ENCODE measurements at places on chromosomes 5 and 9.

DNA sequence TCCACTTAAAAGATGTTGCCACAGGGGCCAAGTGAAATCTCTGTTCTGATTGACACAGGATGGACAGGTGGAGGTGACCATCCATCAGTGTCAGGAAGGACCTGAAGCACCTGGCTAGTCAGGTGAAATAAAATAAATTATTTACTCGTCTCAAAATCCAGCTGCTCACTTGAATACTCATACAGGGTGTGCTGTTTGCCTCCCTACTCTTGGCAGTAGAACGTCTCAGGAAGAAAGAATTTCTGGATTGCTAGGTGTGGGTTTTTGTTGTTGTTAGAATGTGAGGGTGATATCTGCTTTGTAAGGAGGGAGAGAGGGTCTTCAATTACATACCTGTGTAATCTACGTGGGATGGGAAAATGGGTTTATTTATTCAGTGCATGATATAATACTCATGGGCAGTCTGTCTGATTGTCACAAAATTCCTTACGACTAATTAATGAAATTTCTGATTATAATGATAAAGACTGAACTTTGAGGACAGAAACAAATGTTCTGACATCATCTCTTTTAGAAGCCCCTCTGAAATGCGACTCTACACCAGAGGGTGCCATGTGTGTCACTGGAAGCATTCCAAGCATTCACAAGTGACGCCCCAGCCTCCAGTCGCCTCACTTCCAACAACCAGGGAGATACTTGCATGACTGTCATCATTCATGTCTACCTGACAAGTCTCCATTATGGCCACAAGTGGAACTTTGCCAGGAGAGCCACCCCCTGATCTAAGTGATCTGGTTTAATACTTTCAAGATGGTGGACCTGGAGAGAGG is 218.4 kb downstream of the GAPVD1 start:
- no peak for DNase-seq

- no peak for DNase-seq
Measured at GRCh38 chr9:36677611-36678010, 104.9 kb downstream of the MELK start.

DNA sequence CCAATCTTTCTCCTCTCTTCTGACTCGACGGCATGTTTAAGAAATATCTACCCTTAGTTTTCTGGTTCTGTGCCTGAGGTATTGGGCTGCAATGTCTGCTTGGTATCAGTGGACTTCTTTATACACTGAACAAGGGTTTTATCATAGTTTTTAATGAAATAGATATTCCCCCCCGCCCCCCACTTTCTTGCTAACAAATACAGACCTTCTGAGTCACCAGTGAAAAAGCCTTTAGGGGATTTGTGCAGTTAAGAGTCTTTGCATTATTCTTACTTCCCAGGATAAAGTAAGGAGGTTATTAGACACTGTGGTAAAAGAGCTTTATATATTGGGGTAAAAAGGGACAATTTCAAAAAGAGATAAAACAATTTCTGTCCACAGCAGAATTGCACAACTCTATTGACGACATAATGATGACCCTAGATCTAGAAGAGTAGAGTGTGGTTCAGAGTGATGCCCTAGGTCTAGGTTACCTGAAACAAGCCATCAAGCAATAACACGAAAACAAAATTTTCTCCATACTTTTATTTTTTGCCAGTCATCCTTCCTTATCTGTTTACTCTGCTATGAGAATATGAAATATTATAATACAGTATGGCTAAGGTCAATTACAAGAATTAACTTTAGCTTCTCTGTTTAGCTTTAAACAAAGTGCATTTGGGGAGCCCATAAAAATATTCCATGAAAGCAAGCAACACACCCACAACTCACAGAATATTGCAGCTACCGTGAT is 110.7 kb downstream of the PLK2 start:
- no peak for DNase-seq

- no peak for DNase-seq
Measured at GRCh38 chr5:51465165-51465564, 81.9 kb downstream of the ISL1 start.
